Small intestine (tissue), 16 donors: ENCODE measurements at places on chromosomes 6 and 20. TPM values are rescaled to one million over a fixed set of nuclear protein-coding genes. Genes with fewer than 3 reads are reported as not detected.

The OR2J1 gene
- polyA plus RNA-seq: not detected

GRCh38 chr20:41361757-41362747 is 4.6 kb downstream of the EMILIN3 start:
- no peak overlapping the region for H3K27ac ChIP-seq
- DNase-seq: no peak
- H3K4me1 ChIP-seq: no peaks in the 10 kb centered on the region
- no peak overlapping the region for H3K4me3 ChIP-seq

The CYP39A1 gene
- 0.22 TPM for polyA plus RNA-seq

GRCh38 chr6:111662794-111663593 is 57.3 kb upstream of the TRAF3IP2 start:
- peak overlapping the region; percentile 11 for H3K27ac ChIP-seq
- DNase-seq: no peak
- no peaks in the 10 kb centered on the region for H3K36me3 ChIP-seq
- no peak overlapping the region for H3K4me3 ChIP-seq

- peaks cover 4% of the 10 kb centered on the region for H3K27me3 ChIP-seq
- no peaks in the 10 kb centered on the region for H3K36me3 ChIP-seq
- H3K4me1 ChIP-seq: no peaks in the 10 kb centered on the region
- no peak for DNase-seq
Observed at GRCh38 chr20:62727584-62728027, 19.0 kb downstream of the NTSR1 start.

The SLC22A23 gene
- polyA plus RNA-seq: 12.2 TPM

The EIF6 gene
- polyA plus RNA-seq: 186 TPM

The SPATS1 gene
- polyA plus RNA-seq: not detected

The LSM2 gene
- 27.3 TPM for polyA plus RNA-seq

DNA sequence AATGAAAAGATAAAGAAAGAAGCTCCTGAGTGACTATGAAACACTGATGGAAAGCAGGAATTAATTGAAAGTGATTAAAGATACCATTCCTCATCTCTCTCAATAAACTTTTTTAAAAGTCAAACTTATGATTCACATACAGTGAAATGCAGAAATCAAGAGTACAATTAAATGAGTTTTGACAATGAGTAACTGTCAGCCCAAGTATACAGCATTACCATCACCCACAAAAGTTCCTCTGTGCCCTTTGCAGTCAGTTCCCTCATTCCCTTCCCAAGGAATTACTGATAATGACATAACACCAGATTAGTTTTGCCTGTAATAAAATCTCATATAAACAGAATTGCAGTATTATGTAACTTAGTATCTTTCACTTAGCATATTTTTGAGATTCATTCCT is 44.5 kb downstream of the ATG5 start:
- DNase-seq: no peak
- no peak overlapping the region for H3K27ac ChIP-seq
- no peaks in the 10 kb centered on the region for H3K27me3 ChIP-seq
- H3K36me3 ChIP-seq: peaks cover 5% of the 10 kb centered on the region
- H3K4me3 ChIP-seq: no peak overlapping the region

The RPS6KA2 gene
- polyA plus RNA-seq: 6.8 TPM

DNA sequence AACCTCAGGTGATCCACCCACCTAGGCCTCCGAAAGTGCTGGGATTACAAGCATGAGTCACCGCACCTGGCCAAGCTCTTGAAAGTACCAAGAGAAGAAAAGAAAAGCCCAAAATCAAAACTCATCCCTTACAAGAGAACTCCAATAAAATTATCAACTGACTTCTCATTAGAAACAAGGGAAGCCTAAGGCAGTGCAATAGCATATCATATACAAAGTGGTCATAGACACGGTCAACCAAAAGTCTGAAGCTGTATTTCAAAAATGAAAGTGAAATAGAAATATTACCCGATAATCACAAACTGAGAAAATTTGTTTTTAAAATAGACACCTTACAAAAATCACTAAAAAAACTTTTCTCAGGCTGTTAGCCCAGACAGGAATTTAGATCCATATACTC is 1321.1 kb upstream of the GJE1 start:
- no peaks in the 10 kb centered on the region for H3K36me3 ChIP-seq
- no peaks in the 10 kb centered on the region for H3K4me1 ChIP-seq
- H3K4me3 ChIP-seq: no peak overlapping the region
- DNase-seq: no peak
- no peaks in the 10 kb centered on the region for H3K27me3 ChIP-seq

- H3K4me1 ChIP-seq: peaks cover 8% of the 10 kb centered on the region
Observed at GRCh38 chr20:5642155-5642981, 107.8 kb upstream of the SHLD1 start.

DNA sequence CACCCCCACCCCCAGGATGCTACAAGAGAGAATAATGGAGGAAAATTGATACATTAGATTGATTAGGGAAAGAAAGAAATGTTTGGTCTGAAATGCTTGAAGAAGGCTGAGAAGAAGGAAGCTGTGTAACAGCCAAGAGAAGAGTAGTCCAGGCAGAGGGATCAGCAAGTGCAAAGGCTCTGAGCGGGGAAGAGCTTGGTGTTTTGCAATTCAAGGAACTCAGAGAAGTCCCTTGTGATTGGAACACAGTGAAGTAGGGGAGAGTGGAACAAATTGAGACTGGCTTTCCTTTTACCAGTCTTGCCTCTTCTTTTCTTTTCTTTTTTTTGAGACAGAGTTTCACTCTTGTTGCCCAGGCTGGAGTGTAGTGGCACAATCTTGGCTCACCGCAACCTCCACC is 76.6 kb upstream of the CHD6 start:
- H3K4me3 ChIP-seq: no peak overlapping the region
- peak overlapping the region; percentile 15 for H3K27ac ChIP-seq

- H3K27me3 ChIP-seq: no peaks in the 10 kb centered on the region
- no peaks in the 10 kb centered on the region for H3K4me1 ChIP-seq
- DNase-seq: no peak
- H3K36me3 ChIP-seq: peaks cover 17% of the 10 kb centered on the region
Observed at GRCh38 chr20:46388201-46388836, 18.1 kb downstream of the ELMO2 start.

The ADGB gene
- not detected for polyA plus RNA-seq

DNA sequence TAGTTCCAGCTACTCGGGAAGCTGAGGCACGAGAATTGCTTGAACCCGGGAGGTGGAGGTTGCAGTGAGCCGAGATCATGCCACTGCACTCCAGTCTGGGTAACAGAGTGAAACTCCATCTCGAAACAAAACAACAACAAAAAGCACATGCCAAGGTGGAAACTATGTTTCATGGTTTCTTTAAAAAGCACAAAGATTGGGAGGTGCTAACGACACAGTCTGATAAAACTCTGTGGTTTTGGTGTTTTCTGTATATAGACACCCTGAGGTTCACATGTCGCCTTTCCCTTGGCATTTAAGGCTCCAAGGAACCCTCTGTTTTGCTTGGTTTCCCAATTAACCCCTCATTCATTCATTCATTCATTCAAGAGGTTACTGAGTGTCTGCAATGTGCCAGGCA is 253.4 kb upstream of the SULF2 start:
- no peak for DNase-seq
- H3K36me3 ChIP-seq: no peaks in the 10 kb centered on the region
- no peaks in the 10 kb centered on the region for H3K27me3 ChIP-seq
- no peak overlapping the region for H3K4me3 ChIP-seq
- no peak overlapping the region for H3K27ac ChIP-seq

The OXT gene
- 2.7 TPM for polyA plus RNA-seq

The MUCL3 gene
- polyA plus RNA-seq: 1.1 TPM

GRCh38 chr6:26309731-26310142 is 55.3 kb upstream of the BTN3A2 start:
- H3K4me3 ChIP-seq: no peak overlapping the region
- H3K27me3 ChIP-seq: no peaks in the 10 kb centered on the region
- DNase-seq: peak; percentile 51

GRCh38 chr6:30327232-30327746 is 562 bp downstream of the TRIM39 start:
- peak overlapping the region; percentile 84 for H3K4me3 ChIP-seq
- no peaks in the 10 kb centered on the region for H3K27me3 ChIP-seq
- peaks cover 2% of the 10 kb centered on the region for H3K36me3 ChIP-seq
- H3K4me1 ChIP-seq: peaks cover 7% of the 10 kb centered on the region

The ANKRD66 gene
- polyA plus RNA-seq: 0.04 TPM

DNA sequence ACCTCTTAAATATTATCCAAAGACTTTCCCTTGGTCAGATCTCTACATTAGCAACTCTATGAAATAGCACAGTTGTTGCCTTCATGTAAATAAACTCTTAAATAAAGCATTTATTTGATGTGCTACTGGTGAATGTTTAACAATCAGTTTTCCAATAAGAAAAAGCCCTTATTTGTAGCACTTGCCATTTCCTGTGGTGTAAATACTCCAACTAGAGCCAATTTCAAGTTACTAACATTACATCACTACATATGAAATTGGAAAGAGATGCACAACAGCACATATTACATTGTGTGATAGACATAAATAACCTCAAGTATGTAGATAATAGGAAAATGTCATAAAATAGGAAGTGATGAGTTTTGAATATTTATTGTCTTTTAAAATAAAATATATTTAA is 5.0 kb upstream of the MYB start:
- H3K4me3 ChIP-seq: no peak overlapping the region
- no peaks in the 10 kb centered on the region for H3K27me3 ChIP-seq
- no peaks in the 10 kb centered on the region for H3K36me3 ChIP-seq
- H3K27ac ChIP-seq: no peak overlapping the region

GRCh38 chr6:129183681-129184301 is 300.9 kb downstream of the LAMA2 start:
- no peak overlapping the region for H3K27ac ChIP-seq
- peaks cover 4% of the 10 kb centered on the region for H3K4me1 ChIP-seq
- peak; percentile 23 for DNase-seq

- H3K4me3 ChIP-seq: no peak overlapping the region
- H3K4me1 ChIP-seq: no peaks in the 10 kb centered on the region
- no peak for DNase-seq
- no peaks in the 10 kb centered on the region for H3K27me3 ChIP-seq
- H3K27ac ChIP-seq: no peak overlapping the region
Observed at GRCh38 chr6:12442455-12442854, 152.3 kb downstream of the EDN1 start.

DNA sequence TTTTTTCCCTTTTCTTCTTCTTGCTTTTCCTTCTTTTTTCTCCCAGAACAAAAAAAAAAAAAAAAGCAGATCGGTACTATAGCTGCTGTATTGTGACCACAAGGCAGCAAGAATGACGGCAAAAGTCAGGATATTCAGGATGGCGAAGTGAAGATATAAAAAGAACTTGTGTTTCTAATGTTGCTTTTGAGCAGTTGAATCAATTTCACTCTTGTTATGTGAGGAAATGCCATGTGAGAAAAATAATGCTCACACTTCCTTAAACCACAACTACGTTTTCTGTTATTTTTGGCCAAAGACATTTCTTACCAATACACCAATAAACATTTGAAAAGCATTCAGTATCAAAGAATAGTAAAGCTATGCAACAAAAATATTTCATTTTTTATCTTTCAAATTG is 510.5 kb downstream of the HACE1 start:
- H3K4me1 ChIP-seq: no peaks in the 10 kb centered on the region
- H3K27ac ChIP-seq: no peak overlapping the region
- H3K36me3 ChIP-seq: no peaks in the 10 kb centered on the region
- H3K4me3 ChIP-seq: no peak overlapping the region

GRCh38 chr20:36065427-36065998 is 89.0 kb upstream of the EPB41L1 start:
- no peaks in the 10 kb centered on the region for H3K27me3 ChIP-seq
- H3K27ac ChIP-seq: peak overlapping the region; percentile 92

GRCh38 chr6:32968867-32969684 is 682 bp downstream of the BRD2 start:
- peak overlapping the region; percentile 98 for H3K27ac ChIP-seq
- peak overlapping the region; percentile 82 for H3K4me3 ChIP-seq
- H3K27me3 ChIP-seq: no peaks in the 10 kb centered on the region
- DNase-seq: no peak
- H3K4me1 ChIP-seq: no peaks in the 10 kb centered on the region

- H3K36me3 ChIP-seq: no peaks in the 10 kb centered on the region
- no peaks in the 10 kb centered on the region for H3K27me3 ChIP-seq
- no peak for DNase-seq
- H3K4me1 ChIP-seq: peaks cover 8% of the 10 kb centered on the region
- peak overlapping the region; percentile 44 for H3K4me3 ChIP-seq
Observed at GRCh38 chr20:33992145-33992922, 1.4 kb upstream of the RALY start.

The KIF3B gene
- polyA plus RNA-seq: 16.2 TPM

DNA sequence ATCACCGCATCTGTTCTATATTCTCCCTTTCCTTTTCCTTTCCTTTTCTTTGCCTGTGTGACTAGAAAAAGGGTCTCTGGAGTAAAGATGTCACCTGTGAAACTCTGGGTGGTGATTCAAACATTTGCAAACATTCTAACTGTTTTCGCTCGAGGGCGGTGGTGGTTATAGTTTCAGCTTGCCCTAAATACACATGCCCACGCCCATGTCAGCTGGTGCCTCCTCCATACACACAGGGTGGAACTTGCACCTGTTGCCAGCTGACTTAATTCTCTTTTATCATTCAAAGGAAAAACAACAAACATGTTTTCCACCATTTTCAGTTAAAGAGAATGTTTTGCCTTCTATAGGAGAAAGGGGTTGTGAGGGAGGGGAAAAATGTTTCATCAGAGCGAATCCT is 381.9 kb upstream of the ARID1B start:
- H3K27ac ChIP-seq: no peak overlapping the region
- H3K4me3 ChIP-seq: no peak overlapping the region
- H3K36me3 ChIP-seq: no peaks in the 10 kb centered on the region
- H3K4me1 ChIP-seq: no peaks in the 10 kb centered on the region
- peak; percentile 38 for DNase-seq
- H3K27me3 ChIP-seq: no peaks in the 10 kb centered on the region
